Heart right ventricle (tissue), 16 donors: ENCODE measurements at places on chromosomes 1 and 21. TPM values are rescaled to one million over a fixed set of nuclear protein-coding genes. Genes with fewer than 3 reads are reported as not detected.

Gene RO60
- total RNA-seq, result 58.3 TPM

Gene GREM2
- not detected for total RNA-seq

DNA sequence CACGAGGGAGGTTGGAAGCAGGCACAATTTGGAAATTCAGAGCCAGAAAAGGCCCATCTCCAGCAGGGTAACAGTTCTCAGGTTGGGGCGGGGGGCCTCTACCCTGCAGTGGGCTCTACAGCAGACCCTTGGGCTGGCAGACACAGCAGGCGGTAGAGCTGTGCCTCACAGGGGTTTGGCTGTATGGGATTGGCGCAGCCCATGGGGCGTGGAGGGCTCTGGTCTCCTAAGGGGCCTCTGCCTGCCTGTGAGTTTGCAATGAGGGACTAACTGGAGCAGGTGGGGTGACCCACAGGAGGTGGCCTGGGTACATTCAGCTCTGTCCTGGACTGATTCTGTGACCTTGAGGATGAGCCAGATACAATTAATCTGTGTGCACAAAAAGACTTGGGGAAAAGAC lies 124.1 kb downstream of the CAMTA1 start:
- DNase-seq, result no peak

- DNase-seq, result no peak
These were observed 33.0 kb upstream of the ADARB1 start for GRCh38 chr21:45041351-45041805.

Gene LCE1B
- not detected for total RNA-seq

- DNase-seq, result no peak
These were observed 8.6 kb upstream of the EPHA2 start for GRCh38 chr1:16164213-16165072.

Gene PCSK9
- not detected for total RNA-seq

DNA sequence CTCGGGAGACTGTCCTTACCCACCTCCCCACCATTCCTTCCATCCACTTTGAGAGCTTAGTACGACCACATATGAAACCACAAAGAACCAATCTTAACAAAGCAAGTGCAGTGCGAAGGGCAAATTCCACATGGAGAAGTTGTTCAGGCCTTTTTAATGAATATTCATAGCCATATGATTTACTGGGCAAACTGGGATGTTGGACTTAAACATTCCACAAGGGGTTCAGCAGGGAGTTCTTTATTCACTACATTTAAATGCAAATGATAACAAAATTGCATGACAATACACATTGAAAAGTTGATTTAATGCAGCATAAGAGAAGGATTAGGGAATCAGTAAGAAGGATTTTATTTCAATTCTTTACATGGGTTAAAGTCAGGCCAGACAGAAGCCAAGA lies 14.7 kb downstream of the NMNAT2 start:
- no peak for DNase-seq

- no peak for DNase-seq
These were observed 129.7 kb downstream of the VPS13D start for GRCh38 chr1:12359359-12360133.

DNA sequence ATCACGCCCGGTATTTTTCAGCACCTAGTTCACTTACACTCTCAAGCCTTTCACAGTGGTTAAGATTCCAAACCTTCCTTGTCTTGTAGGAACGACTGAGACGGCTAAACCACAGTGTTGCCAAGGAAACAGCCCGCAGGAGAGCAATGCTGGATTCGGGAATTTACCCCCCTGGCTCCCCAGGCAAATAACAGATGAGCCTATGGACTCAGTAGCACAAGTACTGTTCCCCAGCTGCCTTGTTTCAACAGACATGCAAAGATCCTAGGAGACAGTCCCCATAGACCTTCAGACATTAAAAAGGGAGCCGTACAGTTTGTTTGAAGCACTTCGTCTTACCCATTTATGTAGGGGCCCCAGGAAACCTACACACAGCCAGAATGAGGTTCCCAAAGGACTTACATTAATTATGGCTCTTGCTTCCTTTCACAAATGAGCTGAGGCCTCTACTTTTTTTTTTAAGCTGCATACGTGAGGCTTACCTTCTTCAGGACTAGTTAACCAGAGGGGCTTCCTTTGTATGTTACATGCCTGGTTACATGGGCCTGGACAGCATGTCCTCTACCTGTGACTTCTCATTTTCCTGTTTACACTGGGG lies 2.7 kb downstream of the SNAPIN start:
- DNase-seq, result no peak

Gene STK40
- total RNA-seq, result 55.6 TPM

Gene SLC35F3
- not detected for total RNA-seq

Gene CD2
- not detected for total RNA-seq

Gene TRIM63
- total RNA-seq, result 193 TPM

Gene OLIG2
- total RNA-seq, result not detected

GRCh38 chr1:91349524-91349923 lies 55.1 kb downstream of the HFM1 start:
- no peak for DNase-seq
